ENCODE measurements at places on chromosomes 5 and 9.

GRCh38 chr5:97548739-97549080 is 365.7 kb upstream of the RIOK2 start:
- no peak for DNase-seq

GRCh38 chr5:38538161-38538560 is 18.3 kb downstream of the LIFR start:
- DNase-seq = no peak

GRCh38 chr5:113660206-113660605 is 146.7 kb downstream of the YTHDC2 start:
- no peak for DNase-seq

DNA sequence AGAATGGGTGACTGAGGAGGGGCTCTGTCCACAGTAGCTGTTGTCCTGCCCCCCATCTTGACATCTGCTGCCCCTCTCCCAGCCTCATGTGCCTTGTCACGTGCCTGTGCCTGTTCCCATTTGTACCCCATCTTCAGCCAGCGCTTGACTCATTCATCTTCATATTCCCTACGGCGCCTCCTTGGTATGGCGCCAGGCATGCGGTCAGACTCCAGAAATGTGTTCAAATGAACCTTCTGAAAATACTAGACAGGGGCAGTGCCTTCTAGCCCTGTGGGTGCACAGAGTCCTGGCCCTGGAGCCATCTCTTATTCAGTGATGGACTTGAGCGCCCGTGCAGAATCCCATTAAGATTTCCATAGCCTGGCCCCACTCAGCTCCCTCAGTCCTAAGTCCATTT is 46.2 kb downstream of the CFAP77 start:
- no peak for DNase-seq

DNA sequence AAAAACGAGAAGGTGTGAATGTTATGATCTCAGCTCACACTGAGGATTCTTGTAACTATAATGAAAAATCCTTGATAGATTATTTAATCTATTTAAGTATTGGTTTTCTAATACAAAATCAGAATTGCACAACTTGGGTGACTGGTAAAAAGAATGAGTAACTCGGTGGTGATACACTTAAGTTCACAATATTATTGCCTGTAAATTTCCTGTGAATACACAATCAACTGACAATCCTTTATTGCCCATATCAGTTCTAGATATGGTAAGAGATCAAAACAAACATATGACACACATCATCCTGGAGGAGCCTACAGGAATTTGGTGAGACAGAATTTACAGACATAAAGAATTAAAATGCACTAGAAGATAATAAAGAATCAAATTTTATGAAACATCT is 14.1 kb upstream of the LURAP1L start:
- DNase-seq = no peak

DNA sequence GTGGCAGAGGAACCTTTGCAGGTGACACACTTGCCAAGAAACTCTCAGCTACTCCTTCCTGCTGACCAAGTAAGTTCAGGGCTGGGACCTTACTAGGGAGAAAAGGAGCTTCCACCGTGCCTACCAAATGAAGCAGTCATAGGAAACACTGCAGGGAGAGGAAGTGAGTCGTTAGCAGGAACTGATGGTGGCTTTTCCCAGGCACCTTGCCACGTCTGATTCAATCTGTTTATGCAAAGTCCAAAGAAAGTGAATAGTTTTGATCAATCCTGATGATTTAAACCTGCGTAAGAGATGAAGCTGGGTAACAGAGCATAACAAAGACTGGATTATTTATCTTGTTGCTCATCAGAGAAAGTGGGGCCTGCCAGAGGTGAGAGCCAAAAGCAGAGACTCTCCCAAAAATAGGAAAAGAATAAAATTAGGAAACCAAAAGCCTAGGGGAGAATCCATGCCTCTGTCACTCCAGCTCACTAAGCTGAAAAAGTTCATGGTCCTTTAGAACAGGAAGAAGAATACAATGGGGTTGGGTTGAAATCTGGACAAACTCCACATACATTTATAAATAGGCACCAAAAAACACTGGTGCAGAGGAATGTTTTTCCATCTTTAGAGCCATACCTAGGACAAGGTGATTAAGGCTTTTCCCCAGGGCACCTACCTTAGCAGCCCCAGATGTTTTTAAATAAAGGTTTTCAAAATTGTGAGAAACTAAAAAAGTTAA is 9.3 kb upstream of the PFDN1 start:
- DNase-seq = peak; percentile 79

DNA sequence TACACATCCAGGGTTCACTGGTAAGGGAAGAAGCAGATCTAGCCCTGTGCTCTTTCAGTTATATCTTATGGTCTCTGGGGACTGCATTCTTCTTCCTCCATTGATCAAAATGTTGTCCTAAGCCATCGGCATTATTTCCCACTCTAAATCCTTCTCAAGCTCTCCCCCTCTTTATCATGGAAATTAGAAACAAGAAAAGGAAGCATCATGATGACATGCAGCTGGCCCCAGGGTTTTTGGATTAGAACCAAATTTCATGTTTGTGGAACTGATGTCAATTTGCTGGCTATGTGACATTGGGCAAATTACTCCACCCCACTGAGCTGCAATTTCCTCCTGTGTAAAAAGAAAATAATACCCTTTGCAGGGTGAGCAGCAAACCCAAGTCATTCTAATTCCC is 39.5 kb downstream of the MFAP3 start:
- peak; percentile 16 for DNase-seq

GRCh38 chr5:107985144-107985543 is 314.4 kb upstream of the EFNA5 start:
- no peak for DNase-seq

GRCh38 chr5:100004969-100005368 is 530.2 kb upstream of the FAM174A start:
- no peak for DNase-seq

DNA sequence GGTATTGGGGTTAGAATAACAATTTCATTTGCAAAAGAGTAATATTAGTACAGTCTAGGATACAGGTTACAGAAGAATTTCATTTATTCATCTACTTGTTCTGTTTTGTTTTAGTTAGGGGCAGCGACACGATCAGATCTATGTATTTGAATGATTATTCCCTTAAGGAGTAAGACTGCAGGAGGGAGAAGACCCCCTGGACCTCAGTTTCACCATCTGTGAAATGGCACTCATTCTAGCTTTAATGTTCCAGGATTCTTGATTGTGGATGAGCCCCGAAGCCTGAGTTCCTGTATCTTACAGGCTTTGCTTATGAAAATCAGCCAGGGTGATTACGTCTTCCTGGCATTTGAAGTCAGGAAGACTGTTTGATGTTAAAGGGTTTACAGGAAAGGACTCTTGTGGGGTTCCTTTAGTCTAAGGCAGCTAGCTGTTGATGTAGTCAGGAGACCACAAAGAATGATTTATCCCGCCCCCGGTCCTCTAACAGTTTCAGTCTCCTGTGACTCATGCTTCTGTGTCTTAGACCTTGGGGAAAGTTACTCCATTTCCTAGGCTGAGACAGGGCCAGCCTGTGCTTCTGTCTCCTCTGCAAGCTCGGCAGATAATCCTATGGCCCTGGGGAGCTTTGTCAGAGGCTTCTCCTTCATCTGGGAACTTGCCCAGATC is 11.5 kb downstream of the SMIM3 start:
- peak; percentile 97 for DNase-seq

GRCh38 chr9:135500071-135500524 is 384 bp upstream of the MRPS2 start:
- no peak for DNase-seq

DNA sequence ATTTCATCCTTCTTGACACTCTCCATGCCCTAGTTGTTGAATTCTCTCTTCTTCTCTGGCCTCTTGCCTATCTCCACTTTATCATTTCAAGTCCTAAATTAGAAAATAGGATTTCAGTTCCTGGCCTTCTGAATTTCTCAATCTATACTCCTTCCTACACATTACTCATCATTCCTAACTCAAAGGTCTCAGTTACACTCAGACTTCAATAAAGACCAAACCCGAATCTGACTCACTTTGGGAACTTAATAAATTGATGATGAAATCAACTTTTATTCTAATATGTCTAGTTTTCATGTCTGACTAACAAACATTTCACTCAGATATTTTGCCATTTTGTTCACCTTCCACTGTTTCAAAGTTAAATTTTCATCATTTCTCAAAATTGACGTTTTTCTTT is 113.6 kb upstream of the TSLP start:
- peak; percentile 4 for DNase-seq

GRCh38 chr9:133639613-133640012 is 3.5 kb downstream of the DBH start:
- no peak for DNase-seq

GRCh38 chr9:77793849-77794248 is 145.7 kb upstream of the GNA14 start:
- DNase-seq = peak; percentile 37

- no peak for DNase-seq
These were observed 10.3 kb upstream of the RIOK2 start for GRCh38 chr5:97193355-97193688.

DNA sequence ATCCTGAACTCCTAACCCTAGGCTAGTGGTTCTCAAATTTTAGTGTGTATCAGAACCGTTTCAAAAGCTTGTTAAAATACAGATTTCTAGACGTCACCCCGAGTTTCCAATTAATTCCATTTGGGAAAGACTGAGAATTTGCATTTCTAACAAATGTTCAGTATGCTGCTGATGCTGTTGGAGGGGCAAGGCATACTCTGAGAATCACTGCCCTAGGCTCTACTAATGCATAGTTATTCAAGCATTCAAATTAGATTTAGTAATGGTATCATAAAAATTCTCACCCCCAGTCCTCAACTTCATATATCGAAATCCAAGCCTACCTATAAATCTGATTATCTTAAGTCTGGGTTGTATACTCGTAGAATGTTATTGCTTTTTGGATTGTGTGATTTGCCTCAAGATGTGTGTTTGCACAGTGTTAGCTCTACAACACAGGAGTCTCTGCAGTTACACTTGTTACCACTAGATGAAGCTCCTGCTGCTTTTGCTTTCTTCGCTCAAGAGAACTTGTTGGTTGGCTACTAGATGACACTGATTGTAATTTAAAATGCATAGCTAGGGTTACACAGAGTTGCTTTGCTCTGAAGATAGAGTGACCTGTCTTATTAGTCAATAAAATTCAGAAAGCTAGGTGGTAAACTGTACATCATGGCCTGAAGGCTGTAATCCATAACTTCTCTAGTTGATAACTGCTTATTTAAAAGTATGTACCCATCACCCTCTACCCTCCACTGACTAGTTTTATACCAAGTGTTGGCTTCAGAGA is 7.5 kb upstream of the ERAP2 start:
- peak; percentile 72 for DNase-seq

DNA sequence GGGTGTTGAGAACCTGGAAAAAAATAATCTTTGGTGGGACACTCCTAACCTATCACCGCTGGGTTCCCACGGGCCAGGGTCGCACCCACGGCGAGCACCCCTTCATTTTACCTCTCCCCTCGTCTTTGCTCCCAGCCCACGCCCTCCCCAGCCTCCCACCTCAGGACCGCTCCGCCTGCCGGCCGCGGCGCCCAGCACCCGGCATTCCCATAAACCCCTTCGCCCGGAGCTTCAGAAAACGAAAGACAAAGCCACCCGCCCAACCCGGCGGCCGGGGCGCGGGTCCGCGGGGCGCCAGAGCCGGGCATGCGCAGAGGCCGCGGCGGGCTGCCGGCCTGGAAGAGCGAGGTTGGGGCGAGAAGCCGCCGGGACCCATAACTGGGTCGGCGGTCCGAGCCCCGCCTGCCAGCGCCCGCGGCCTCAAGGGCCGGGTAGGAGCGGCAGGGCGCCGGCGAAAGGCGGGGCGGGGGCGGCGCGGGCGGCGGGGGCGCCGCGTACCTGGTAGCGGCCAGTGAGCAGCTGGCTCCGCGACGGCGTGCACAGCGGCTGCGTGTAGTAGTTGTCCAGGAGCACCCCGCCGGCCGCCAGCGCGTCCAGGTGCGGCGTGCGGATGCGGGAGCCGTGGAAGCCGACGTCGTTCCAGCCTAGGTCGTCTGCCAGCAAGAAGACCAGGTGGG is 533 bp downstream of the ARSB start:
- peak; percentile 90 for DNase-seq

- no peak for DNase-seq
These were observed 32.9 kb downstream of the FGD3 start for GRCh38 chr9:92980085-92980745.

- peak; percentile 84 for DNase-seq
These were observed 302.6 kb upstream of the TAS2R1 start for GRCh38 chr5:9932770-9933169.

DNA sequence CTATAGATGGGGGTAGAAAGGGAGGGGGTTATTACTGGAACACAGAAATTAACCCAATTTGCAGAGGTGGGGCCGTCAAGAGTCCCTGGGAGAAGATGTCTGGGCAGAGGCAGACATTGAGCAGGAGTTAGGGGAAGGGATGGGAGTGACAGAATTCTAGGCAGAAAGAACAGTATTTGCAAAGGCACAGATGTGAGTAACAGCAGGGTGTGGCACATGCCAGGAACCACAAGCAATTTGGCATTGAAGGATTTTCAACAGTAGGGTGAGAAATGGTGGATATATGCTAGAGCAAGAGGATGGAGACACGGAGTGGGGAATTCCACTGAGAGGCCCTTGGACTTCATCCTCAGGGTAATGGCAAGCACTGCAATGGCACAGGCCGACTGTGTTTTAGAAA is 71.6 kb upstream of the FRRS1L start:
- peak; percentile 39 for DNase-seq

- DNase-seq = no peak
These were observed 286 bp upstream of the ZNF483 start for GRCh38 chr9:111524731-111525055.

DNA sequence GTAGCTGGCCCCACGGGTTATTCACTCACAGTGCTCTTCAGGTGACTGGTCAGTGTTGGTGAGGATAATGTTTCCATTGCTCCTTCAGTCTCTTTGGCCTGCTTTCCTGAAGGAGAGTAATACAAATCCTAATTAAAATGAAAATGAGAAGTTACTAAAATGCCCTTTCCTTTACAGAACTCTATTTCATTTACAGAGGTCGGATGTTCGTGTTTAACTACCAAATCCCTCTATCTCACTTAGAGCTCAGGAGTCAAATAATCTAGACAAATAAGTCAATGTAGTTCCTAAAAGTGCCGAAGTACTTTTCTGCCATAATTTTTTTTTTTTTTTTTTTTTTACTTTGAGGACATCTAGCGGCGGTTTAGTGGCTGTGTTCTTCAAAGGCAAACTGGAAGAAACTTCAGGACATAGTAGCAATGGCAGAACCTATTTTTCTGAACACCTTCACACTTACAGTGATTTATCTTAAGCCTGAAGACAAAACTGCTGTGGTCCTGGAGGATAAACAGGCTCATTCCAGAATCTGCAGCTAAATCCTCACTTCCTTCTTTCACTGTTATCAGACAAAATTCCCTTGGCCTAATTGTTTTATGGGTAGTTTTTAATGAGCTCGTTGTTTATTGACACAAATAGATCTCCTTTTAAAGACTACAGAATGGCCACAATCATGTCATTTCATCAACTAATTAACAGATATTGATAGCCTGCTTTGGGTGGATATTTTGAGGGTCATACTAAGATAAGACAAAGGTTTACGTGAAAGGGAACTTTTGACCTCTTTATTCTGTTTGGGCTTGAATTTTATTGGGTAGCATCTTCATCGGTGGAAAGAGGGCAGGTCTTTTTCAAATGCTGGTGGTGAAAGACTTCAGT is 207.6 kb upstream of the DMRTA1 start:
- peak; percentile 71 for DNase-seq

All from fibroblast of skin of scalp (primary cell).